Fibroblast of mammary gland (primary cell): ENCODE measurements at places on chromosomes 5 and 9.

DNA sequence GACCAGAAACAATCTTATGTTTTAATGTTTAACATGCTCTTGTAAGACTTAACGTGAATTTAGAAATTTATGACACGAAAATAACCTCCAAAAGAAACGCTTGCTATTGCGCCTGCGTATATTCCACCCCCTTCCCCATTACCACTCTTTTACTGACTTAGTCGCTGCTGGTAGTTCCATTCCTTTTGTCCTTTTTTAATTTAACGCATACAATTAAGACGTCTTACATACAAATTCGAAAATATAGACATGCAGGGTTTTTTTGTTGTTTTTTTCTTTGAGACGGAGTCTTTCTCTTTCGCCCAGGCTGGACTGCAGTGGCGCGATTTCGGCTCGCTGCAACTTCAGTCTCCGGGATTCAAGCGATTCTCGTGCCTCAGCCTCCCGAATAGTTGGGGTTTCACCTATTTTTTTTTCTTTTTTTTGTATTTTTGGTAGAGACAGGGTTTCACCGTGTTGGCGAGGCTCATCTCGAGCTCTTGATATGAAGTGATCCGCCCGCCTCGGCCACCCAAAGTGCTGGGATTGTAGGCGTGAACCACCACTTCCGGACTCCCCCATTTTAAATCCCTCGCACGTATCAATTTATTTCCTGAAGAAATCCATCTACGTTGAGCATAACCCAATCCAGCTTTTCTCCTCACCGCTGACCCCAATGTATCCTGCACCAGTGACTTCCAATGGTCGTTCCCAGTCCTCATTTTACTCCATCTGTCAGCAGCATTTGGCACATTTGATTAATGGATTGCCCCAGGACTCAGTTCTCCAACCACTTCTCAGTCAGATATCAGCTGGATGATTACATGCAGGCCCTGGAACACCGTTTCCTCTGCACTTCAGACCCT, 684 bp upstream of the MED7 start:
- peak; percentile 10 for DNase-seq

GRCh38 chr5:42720251-42720650, 36.4 kb upstream of the CCDC152 start:
- no peak for DNase-seq

DNA sequence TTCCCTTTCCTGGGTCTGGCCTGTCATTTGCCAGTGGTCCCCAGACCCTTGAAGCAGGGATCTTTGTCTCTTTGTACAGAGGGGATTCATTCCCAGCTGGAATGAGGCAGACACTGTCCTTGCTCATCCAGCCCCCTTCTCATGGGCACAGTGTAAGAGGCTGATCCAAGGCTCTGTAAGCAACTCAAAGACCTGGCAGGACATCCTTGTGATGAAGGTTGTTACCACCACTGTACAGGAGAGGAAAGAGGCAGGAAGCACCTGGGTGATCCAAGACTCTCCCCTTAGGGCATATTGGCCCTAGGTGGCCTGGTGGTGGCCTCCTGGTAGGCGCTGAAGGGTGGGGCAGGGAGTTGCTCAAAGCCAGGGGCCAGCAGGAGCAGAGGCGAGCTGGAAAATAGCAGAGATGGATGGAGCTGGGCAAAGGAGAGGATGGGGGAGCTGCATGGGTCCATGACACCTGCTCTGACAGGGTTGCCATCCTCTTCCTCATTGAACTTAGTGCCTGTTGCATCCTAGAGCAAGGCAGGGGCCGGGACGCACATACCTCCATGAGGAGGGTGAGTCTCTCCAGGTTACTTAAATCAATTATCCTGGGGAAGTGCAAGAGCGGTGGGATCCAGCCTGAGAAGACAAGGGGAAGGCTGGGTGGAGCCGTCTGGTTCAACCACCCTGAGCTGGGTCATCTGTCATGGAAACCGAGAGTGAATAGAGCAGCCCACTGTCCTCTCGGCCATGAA, 9.8 kb upstream of the GADD45G start:
- no peak for DNase-seq

DNA sequence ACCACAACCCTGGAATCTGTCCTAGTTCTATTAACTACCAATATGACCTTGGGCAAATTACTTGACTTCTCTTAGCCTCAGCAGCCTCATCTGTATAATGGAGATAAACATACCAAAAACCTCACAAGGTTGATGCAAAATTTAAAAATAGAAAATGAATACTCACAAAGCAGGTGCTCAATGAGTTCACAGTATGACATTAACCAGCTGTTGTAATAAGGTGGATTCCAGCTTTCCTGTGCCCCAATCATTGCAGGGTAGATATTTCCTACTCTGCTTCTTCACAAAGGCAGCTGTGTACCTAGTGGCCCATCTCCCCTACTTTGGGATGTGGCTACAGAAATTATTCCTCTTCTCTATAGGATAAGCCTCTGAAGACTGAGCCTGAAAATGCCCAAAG, 8.8 kb downstream of the HTR4 start:
- DNase-seq = no peak

GRCh38 chr5:154390096-154390495, 55.7 kb upstream of the SAP30L start:
- no peak for DNase-seq

DNA sequence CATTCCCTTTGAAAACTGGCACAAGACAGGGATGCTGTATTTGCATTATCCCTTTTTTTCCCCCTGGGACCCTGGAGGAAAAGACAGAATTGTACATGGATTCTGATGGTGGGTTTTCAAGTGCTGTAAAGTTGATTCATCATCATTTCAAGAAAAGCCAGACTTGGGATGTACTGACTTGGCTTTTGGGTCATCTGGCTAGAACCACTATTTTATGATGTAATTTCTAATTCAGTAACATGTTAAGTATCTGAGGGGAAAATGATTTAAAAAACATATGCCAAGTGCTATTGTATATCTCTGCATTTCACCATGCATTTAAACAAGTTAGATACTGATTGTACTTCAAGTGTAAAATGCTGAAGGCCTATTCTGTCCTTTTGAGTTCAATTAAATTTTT, 15.2 kb upstream of the MAP3K1 start:
- DNase-seq = no peak

GRCh38 chr5:167657016-167657415, 634.4 kb upstream of the WWC1 start:
- DNase-seq = no peak
